ENCODE measurements at places on chromosomes 6 and 20.

DNA sequence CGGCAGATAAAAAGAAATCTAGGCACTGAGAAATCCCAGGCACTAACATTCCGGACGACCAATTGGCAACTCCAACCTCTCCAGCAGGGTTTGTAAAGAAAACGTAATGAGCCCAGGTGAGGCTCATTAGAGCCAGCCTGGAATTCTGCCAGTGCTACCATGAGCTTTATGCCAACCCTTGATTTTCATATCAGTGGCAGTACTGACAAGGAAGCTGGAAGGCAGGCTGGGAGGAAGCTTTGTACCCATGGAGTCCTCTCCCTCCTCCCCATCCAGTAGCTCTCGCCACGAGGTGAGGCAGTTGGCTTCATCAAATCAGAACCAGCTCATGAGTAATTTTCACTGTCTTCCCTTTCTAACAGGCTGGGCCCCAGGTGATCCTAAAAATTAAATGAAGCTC is 250.2 kb downstream of the ZNF217 start:
- DNase-seq: no peak

DNA sequence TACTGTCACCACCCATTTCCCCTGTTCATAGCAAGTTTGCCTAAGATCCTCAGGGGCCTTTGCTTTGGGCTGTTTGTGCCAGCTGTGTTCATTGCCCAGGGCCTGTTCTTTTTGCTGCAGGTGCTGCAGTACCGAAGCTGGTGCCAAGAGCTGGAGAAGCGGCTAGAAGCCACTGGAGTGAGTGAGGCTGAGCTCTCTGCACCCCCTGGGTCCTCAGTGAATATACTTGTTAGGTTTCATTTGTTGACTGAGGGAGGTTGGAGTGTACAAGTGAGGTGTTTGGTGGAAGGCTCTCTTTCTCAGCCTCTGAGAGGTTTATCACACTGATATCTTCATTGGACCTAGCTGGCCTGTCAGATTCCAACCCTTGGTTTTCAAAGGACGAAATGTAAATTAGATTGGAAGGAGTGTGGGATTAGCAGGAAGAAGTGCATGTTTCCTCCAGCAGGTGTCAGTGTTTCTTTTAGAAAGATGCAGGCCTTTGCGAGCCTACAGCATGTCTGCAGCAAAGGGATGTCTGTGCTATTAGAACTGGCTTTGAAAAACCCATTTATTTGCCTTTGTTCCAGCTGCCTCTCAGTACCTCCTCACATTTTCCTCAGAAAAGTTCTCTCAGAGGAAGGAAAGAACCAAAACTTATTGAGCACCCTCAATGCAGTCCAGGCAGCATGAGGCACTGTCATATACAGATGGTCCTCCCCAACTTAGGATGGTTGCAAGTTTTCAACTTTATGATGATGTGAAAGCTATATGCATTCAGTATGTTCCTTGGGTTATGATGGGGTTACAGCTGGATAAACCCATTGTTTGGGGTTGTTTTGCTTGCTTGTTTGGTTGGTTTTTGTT is 8.3 kb downstream of the CEP250 start:
- peak; percentile 43 for DNase-seq

GRCh38 chr20:40276301-40276700 is 412.7 kb downstream of the MAFB start:
- DNase-seq: no peak

DNA sequence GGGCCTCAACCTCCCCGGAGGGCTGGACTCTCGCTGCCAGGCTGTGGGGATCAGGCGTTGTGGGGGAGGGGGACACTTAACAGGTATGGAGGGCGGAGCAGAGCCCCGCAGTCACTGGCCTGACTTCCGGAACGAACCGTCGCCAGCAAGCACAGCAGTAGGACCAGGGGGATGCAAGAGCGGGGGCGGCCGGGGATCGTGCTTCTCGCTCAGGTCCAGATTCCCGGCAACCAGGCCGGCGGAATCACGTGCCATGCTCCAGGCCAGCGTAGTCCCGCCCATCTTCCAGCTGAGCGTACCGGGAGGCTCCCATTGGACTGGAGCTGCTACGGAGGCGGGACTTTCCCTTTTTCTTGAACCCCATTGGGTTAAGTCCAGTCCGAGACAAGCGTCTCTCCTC is 10.0 kb upstream of the POU5F1 start:
- no peak for DNase-seq

DNA sequence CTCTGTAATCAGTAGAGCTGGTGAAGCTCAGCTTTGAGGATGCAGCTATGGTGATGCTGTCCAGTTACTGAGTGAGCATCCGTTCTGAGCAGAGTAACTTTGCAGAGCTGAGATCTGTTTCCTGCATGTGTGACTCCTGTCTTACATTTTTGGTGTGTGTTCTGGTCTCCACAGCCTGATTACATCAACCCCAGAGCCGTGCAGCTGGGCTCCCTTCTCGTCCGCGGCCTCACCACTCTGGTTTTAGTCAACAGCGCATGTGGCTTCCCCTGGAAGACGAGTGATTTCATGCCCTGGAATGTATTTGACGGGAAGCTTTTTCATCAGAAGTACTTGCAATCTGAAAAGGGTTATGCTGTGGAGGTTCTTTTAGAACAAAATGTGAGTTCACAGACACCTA is 81.6 kb downstream of the FAM120B start:
- DNase-seq: no peak

DNA sequence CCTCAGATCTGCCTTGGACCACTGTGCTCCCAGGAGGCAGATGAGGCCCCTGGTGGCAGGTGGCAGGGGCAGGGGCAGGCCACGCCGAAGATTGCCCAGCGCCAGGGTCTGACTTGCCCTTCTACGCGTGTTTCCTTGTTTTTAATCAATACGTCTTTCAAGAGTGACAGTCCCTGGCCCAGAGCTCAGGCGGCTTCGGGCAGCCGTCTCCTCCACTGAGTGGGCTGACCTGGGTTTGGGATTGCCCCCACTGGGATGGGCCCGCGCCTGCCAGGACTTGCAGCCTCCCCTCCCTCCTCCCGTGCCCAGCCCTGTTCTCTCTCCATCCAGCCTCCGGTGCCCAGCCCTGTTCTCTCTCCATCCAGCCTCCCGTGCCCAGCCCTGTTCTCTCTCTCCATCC is 21.2 kb downstream of the FRMD1 start:
- no peak for DNase-seq
